ENCODE measurements at places on chromosomes 2 and 18. TPM values are rescaled to one million over a fixed set of nuclear protein-coding genes. Genes with fewer than 3 reads are reported as not detected.

Gene TSHZ1
- 18.4 TPM for total RNA-seq

DNA sequence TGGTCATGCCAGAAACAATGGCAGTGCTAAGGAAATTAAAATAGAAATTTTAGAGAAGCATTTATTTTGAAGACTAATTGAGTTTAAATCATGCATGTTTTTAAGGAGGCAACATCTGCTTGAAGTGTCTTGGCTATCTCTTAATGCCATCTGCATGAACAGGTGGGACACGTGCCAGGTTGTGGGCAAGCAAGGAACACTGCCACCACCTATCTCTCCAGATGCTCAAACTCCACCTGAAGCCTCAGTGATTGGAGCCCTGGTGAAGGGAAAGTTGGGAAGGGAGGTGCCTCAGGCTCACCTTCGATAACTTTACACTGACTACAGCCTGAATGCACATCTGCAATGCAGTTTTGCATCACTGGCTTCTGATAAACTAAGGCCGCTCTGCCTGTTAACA lies 91.5 kb downstream of the TPGS2 start:
- DNase-seq, result no peak

- DNase-seq, result no peak
These were observed 7.4 kb downstream of the IL1R2 start for GRCh38 chr2:101998896-101999789.

Gene BMP10
- not detected for total RNA-seq

Gene PHOSPHO2
- 27.7 TPM for total RNA-seq

- DNase-seq, result no peak
These were observed 57.4 kb downstream of the SH2D6 start for GRCh38 chr2:85475799-85476490.

- DNase-seq, result no peak
These were observed 135.5 kb upstream of the PKDCC start for GRCh38 chr2:41912337-41912736.
